GM10248 (cell line): ENCODE measurements at places on chromosomes 11 and 22.

DNA sequence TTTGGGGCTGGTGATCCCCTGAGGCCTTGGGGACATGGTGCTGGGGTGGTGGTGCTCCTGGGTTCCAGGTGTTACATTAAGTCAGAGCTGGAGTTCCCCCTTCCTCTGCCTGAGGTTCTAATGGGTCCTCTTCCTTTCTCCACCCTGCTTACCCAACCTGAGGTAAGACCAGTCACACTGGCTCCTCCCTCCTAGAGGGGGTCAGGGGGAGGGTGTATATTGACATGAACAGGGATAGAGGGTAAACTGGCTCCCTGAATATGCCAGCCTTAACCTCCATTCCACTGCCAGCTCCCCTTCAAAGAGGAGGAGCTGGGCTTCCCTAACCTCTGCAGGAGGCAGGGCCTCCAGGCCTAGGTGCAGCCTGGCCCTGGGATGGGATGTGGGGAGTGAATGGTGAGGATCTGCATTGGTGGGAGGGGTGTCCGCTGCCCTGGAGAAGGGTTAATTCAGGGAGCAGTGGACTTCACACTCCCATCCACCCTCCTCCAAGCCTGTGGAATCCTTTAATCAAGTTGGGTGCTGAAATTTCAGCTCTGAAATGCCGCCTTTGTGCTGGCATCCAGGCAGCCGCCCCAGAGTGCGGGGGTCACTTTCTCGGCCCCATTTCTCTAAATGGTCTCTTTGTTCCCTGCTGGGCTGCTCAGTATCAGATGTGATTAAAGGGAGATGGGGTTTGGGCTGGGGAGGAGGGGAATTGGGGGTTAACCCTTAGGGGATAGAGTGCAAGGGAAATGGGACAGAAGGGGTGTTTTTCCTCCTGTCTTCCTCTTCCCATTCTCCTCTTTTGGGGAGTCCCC, 15.2 kb downstream of the POLR2F start:
- DNase-seq = no peak

GRCh38 chr11:353179-353873, 16.0 kb upstream of the B4GALNT4 start:
- no peak for DNase-seq

DNA sequence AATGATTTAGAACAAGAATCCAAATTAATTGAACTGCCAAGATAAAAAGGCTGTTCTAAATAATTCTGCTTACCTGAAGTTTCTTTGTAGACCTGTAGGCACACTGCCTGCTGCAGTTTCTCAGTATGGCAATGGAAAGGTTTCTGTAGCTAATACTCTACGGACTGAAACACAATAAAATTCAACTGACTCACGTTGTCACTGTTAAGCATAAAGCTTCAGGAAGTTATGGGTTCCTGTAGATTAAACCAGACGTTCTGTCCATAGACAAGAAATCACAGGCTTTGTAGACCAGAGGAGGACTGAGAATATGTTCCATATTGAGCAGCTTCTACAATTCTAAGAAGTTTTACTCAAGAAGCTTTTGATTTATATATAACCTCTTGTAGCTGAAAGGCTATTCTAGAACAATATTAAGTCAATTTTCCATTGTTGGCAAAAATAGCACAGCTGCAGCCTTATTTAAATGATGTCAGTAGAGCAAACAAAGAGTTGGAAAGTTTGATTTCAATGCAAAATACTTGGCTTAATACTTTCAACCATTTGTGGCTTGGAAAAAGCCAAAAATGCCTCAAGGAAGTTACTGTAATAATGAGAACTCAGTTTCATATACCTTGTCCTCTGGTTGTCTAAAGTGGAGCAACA, at the start of gene GLYATL2:
GLYATL2 (minus strand) TSS at position 344 of the 645 bp plus-strand sequence. CDS start 5,092 bp downstream, outside the sequence.
- DNase-seq = no peak

DNA sequence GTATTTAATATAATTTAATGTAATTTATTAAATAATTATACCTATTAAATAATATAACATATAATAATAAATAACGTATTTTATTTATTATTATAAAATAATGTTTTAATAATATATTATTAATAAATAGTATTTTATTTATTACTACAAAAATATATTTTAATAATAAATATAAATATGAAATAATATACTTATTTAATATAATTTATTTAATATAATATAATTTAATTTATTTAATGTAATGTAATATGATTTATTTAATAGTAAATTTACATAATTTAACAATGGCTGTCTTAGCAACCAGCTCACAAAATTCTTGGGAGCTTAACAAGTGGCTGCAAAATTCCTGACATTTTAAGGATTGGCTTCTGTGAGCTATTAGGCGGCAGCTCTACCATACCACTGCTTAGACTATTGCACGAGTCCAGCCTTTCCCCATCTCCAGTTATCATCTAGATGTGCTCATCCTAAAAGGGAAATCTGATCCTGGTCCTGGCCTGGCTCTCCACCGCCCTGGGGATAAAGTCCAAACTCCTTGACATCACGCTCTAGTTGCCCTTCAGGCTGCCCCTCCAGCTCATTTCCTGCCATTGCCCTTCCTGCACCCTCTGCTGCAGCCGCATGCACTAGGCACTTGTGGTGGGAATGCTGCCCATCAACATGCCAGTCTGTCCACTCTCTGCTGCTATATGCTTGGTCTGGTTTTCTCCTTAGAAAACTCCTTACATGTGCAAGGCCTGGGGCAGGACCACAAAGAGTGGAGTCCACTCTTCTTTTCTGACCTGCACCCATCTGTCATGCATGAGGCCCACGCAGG, 9.8 kb downstream of the MMP20 start:
- DNase-seq = no peak

DNA sequence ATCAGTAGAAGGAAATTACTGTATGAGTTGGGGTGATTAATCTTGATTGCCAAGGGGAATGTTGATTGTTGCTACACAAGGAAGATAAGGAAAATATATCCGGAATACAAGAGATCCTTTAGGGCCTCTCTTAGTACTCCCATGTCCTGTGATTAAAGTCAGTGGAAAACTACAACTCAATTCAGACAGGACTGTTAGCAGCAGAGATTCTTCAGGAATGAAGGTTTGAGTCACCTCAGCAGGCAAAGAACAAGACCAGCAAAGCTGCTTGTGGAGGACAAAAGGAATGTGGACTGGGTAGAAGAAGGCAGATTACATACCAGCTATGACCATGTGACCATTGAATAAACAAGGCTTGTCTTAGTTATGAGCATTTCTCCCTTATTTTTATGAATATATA, 478.2 kb downstream of the BUD13 start:
- DNase-seq = no peak

DNA sequence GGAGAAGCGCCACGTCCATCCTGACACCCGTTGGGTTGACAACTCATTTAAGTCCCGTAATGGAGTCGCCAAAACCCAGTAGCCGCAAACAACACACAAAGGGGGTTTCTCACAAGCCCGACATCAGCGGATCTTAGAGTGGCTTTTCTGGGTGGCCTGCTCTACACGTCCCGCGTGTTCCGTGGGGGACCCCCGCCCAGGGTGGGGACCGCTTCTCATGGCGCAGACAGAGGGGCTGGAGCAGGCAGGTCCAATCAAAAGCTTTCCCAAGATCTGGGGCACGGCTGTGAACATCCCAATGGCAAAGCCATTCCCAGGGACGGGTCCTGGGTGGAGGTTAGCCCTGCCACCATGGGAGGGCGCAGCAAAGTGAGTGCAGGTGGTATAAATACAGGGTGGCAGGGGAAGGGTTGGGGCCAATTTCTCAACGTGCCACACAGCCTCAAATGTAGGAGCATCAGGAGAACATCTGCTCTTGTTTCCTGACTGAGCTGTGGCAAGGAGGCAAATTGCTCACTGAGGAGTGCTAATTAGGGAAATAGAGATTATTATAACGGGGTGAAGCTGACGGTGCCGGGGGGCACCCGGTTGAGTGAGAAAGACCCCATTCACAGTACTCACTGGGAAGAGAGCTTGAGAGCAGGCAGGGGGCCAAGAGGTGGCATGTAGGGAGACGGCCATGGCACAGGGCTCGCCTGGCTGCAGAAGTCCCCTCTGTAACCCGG, 1447.2 kb downstream of the TBC1D22A start:
- DNase-seq = no peak

DNA sequence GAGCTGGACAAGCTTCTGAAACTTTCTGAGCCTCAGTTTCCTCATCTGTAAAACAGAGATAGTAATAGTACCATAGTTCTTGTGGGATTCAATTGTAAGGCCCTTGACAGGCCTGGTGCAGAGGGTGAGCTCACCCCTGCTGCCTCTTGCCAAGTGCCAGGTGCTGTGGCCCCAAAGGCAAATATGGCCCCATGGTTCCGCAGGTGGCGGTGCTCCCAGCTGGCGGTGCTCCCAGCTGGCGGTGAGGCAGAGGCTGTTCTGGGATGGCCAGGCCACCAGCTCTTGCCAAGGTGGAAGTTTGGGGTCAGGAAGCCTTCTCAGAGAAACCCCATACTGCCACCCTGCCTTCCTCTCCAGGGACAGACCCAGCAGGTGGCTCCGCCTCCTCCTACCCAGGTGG, 8.8 kb downstream of the NPTXR start:
- DNase-seq = no peak

DNA sequence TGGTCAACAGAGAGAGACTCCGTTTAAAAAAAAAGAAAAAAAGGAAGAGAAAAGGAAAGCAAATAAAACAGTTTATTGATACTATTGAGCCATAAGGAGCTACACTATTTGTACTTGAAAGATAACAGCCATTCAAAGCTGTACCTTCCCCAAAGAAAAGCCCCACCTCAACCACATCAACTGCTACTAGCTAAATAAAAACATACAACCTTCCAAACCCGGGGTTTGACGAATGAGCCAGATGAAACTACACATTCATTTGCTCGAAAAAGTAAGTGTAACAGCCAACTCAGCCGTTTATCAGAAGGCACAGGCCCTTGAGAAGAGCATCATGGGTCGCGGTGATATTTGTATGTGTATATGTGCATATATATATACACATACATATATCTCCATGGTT, 78.4 kb downstream of the SIK3 start:
- DNase-seq = no peak

- DNase-seq = peak; percentile 70
These were observed 7.2 kb downstream of the CRELD2 start for GRCh38 chr22:49925525-49926128.

DNA sequence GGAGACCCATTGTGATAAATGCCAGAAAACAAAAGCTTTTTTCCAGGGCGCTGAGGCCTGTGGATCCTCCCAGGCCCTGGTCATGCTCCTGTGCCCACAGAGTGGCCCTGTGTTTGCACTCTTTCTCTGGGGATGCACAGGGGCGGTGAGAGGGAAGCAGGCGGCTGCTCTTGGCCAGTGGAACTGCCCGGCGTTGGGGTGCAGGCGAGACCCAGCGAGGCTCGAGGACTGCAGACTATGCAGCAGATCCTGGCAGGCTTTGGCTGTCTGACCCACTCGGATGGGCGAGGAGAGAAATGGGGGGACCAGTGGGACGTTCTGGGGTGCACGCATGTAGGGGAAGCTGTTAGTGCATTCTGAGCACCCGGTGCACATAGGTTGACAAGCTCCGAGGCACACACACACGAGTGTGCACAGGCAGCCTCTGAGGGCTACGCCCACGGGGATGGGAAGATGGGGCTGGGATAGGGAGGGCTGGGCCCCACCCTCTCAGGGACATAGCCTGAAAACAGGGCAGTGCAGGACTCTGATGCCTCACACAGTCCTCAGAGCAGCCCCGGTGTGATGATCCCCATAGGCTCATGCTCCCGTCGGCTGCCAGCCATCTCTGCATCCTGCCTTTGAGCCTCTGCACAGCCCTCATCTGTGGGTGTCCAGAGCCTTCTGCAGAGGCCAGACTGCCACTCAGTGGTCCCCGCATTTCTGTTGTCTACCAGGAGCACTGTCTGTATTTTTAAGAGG, 1233.5 kb downstream of the BRD1 start:
- DNase-seq = no peak

DNA sequence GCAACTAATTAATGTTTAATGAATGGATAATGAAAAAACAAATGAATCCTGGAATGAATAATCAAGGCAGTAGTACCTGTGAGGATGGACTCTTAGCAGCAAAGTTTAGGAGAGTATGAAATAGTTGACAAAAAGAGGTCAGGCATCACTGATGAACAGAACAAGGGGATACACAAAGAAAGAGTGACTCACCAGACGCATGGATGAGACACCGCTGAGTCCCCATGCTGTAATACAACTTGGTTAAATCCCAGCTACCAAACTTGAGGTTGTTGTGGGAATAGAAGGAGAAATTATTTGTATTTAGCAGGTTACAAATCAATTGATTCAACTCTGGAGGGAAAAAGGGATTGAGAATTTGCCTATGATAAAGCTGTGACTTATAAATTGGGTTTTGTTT, 976.9 kb upstream of the TENM4 start:
- DNase-seq = no peak

DNA sequence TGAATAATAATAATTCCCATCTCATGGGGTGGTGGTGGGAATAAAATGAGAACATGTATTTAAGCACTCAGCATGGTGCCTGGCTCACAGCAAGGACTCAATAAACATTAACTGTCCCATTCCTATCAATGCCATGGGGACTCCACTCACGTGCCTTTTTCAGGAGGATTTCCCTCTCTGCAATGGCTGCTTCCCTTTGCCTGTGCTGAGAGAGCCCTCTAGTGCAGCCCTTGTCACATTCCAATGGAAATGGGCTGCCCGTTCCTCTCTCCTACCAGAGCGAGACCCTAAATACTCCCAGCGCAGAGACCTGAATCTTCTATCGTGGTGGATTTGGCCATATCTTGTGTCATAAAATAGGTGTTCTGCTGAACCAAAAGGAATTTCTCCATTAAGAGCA, 621.5 kb upstream of the B3GAT1 start:
- DNase-seq = no peak

GRCh38 chr22:35995348-35995747, 33.3 kb downstream of the RBFOX2 start:
- DNase-seq = no peak

GRCh38 chr11:118059246-118059940, 17.5 kb upstream of the TMPRSS4 start:
- no peak for DNase-seq

- DNase-seq = no peak
These were observed 22.4 kb upstream of the FLRT1 start for GRCh38 chr11:64013141-64013896.

DNA sequence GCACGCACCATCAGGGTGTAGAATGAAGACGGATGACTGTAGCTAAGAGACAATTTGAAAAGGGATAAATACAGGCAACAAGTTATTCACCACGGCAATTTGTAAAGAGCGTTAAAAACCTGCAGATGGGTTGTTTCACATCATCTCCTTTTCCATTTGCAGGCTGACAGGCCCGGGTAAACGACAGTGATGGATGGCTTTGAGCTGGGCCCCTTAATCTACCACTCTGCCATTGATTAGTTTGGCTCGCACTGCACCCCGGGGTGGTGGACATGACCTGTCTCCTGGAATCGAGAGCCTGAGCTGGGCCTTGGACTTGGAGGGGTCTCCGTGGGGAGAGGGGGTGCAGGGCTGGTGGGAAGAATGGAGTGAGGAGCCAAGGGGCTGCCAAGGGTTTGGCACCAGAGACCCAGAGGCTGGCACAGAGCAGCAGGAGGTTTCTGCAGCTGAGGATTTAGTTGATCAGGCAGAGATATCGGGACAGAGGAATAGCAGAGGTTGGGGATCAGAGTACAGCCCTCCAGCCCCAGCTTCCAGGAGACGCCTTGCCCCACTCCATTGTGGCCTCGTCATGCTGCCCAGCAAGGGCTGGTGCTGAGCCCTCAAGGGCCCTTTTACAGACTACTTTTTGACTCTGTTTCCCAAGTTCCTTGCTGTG, 110.6 kb upstream of the NECTIN1 start:
- DNase-seq = no peak
